Foreskin keratinocyte (primary cell): ENCODE measurements at places on chromosomes 1 and 21. TPM values are rescaled to one million over a fixed set of nuclear protein-coding genes. Genes with fewer than 3 reads are reported as not detected.

The ZNF695 gene
- polyA plus RNA-seq, result 2.8 and 4.8 TPM in 2 replicates

The LCE3D gene
- polyA plus RNA-seq, result 7.3 and 9.3 TPM in 2 replicates

The RGS13 gene
- not detected in 2 replicates for polyA plus RNA-seq

- peak; percentile 61 for DNase-seq
Measured at GRCh38 chr1:184389446-184389845, 2.6 kb downstream of the C1orf21 start.

GRCh38 chr21:28822486-28823335, 170.0 kb downstream of the LTN1 start:
- no peak for DNase-seq

- no peak for DNase-seq
Measured at GRCh38 chr1:43041591-43041990, 82.9 kb upstream of the SLC2A1 start.

DNA sequence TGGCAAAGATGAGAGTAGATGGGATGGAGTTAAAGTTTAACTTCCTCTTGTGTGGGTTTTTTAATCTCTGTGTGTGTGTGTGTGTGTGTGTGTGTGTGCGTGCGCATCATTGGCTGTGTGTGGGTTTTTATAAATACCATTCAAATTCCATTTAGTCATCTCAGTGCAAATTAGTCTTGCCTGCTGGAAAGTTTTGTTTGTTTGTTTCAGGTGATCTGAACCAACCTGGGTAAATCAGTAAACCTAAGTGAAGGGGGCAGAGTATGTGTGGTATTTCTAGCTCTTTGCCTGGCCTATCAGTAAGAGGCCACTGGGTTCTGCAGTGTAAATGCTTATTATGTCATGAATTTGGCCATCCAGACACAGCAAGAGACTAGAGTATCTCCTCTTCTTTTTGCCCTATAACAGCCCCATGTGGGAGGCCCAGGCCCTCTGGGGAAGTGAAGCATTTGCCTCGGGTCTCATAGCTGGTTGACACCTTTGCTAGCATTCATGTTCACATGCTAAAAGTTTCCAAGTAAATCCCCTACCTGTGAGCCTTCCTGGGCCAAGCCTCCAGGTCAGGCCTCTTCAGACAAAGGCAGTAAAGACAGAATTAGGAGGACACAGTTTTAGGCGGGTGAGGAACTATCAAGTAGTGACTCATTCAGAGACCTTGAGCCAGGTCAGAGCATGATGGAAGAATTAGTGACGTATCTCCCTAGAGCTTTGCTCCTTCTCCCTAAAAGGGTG, 14.7 kb downstream of the INTS3 start:
- DNase-seq, result no peak

DNA sequence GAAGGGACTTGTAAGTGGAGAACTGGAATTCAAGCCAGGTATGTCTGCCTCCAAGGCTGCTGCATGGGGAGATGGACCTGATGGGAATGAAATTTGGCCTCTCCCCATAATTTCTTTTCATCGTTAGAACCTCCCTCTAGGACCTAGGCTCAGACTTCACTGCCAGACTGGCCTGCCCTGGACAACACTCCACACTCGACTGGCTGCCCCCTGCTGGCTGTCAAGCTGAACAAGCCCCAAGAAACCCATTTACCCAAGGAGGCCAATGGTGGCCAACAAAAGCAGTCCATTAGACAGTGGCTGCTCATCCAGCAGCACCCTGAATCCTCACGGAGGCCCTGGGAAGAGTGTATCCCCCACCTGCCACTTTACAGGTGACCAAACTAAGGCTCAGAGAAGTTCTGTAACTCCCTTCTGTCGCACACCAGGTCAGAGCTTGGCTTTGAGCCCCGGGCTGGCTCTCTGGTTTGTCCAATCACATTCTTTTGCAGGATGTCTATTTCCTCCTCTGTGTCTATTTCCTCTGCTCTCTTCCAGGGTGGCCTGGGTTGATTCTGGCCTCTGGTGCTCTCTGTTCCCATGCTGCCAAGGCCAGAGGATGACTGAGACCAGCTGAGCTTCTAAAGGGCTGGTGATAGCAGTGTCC, 3.8 kb downstream of the RNF186 start:
- no peak for DNase-seq
